Endodermal cell (in vitro differentiated cells): ENCODE measurements at places on chromosomes 1 and 21. TPM values are rescaled to one million over a fixed set of nuclear protein-coding genes. Genes with fewer than 3 reads are reported as not detected.

- H3K36me3 ChIP-seq, result no peaks in the 10 kb centered on the region
- H3K27me3 ChIP-seq, result no peaks in the 10 kb centered on the region
- H3K27ac ChIP-seq, result no peak overlapping the region
Measured at GRCh38 chr1:6347641-6348487, 45.7 kb downstream of the ACOT7 start.

DNA sequence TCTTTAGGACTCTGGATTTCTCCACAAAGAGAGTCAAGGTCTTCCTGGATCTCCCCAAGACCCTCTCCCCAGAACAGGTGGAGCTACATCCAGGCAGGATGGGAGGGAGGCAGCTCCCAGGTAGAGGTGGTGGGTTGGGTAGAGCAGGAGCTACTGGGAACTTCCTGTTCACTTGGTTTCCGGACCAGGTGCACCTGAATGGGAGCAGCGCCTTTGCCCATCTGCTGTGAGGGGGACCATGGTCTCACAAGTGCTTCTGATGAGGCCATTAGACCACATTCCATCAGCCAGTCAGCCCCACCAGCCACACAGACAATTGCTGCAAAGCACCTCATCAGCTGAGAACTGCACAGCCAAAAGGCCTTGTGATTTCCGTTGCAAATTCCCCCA, 188.8 kb downstream of the MATN1 start:
- H3K4me3 ChIP-seq, result no peak overlapping the region
- DNase-seq, result no peak
- H3K4me1 ChIP-seq, result no peaks in the 10 kb centered on the region

DNA sequence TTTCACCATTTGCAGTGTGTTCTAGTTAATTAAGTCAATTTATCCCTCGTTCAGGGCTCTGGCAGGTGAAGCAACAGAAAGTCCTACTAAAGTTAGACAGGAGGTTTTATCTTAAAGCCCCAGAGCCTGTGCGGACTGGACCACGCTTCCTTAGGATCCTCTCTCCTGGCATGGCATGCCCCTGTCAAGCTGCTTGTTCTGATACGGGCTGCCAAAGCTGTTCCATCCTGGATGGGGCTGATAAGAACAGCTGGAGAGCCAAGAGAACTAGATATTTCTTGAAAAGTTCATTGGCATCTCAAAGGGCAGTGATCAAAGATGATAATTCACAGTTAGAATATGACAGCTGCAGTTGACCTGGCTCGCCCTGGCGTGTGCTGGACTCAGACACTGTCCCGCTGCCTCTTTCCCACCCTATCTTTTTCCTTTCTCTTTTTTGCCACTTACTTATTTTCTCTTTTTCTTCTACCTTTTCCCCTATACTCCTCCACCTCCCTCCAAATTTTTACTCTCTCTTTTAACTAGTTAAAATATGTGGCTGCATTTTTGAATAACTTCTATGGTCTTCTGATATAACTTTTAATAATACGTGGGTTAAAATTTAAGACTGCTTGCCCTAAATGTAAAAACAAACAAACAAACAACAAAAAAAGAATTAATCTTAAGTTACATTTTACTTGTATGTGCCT, 96.7 kb downstream of the ABCA4 start:
- DNase-seq, result no peak
- no peak overlapping the region for H3K27ac ChIP-seq
- no peaks in the 10 kb centered on the region for H3K36me3 ChIP-seq
- no peaks in the 10 kb centered on the region for H3K4me1 ChIP-seq
- H3K27me3 ChIP-seq, result no peaks in the 10 kb centered on the region

GRCh38 chr1:147822292-147822691, 61.9 kb upstream of the GJA5 start:
- H3K27me3 ChIP-seq, result peaks cover 79% of the 10 kb centered on the region
- H3K36me3 ChIP-seq, result no peaks in the 10 kb centered on the region
- peak; percentile 8 for DNase-seq
- H3K4me3 ChIP-seq, result no peak overlapping the region
- H3K27ac ChIP-seq, result no peak overlapping the region
- peaks cover 8% of the 10 kb centered on the region for H3K4me1 ChIP-seq

DNA sequence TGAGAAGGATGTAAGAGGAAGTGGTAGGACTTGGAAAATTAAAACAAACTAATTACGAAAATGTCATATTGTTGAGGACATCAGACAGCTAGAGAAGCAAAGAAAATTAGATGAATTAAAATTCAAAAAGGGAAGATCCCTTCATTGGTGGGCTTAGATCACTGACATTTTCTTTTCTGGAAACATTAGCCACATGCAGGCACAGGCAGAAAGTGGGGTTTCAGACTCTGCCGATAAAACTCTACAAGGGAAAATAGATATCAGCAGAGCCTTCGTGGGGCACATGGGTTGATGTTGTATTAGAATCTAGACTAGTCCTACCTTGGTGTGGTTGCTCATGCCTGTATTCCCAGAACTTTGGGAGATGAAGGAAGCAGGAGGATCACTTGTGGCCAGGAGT, 12.4 kb upstream of the RGS1 start:
- DNase-seq, result no peak
- H3K36me3 ChIP-seq, result no peaks in the 10 kb centered on the region
- no peak overlapping the region for H3K27ac ChIP-seq

GRCh38 chr1:74531796-74532195, 19.4 kb upstream of the LRRC53 start:
- H3K4me3 ChIP-seq, result no peak overlapping the region
- no peaks in the 10 kb centered on the region for H3K4me1 ChIP-seq
- no peak for DNase-seq
- no peaks in the 10 kb centered on the region for H3K36me3 ChIP-seq
- no peaks in the 10 kb centered on the region for H3K27me3 ChIP-seq

- H3K36me3 ChIP-seq, result no peaks in the 10 kb centered on the region
- H3K27me3 ChIP-seq, result no peaks in the 10 kb centered on the region
- no peak overlapping the region for H3K4me3 ChIP-seq
- DNase-seq, result no peak
Measured at GRCh38 chr1:161949548-161949947, 74.1 kb downstream of the OLFML2B start.

GRCh38 chr1:160800142-160800541, 4.2 kb downstream of the LY9 start:
- no peaks in the 10 kb centered on the region for H3K27me3 ChIP-seq
- no peak overlapping the region for H3K27ac ChIP-seq
- no peaks in the 10 kb centered on the region for H3K36me3 ChIP-seq
- no peak for DNase-seq
- no peaks in the 10 kb centered on the region for H3K4me1 ChIP-seq

The DPT gene
- total RNA-seq, result not detected in 2 replicates

DNA sequence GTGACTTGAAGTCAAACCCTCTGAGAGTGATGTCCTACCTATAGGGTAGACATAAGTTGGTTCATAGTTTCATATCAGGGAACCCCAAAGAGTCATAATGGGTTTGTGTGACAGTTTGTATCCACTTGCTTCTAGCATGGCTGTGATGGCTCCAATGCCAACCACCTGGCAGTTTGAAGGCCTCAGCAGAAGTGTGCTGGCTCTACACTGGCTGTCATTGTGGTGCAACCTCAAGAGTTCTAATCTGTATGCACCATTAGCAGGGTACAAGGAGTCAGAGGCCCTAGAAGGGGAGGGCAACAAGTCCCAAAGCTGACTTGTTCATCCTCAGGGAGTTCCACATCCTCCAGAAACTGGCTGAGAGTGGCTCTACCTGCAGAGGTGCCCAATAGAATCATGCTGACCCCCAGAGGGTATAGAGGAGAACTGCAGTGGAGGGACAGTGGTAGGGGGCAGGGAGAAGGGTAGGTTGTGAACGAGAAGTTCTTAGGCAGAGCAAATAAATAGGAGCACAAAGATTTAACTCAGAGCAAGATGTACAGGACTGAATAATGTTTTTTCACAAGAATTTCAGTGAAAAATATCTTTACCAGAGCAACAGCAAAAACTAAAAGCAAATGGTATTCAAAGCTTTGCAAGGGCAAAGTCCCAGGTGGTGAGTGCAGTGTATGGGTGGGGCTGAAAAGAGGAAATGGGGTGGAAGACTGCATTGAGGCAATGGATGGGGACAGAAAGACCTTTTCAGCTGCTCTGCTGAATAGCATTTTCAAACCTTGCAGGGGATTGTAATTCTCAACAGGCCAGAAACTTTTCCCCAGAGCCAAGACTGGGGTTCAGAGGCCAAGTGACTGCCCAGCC, 3.2 kb downstream of the FCRL2 start:
- H3K27ac ChIP-seq, result no peak overlapping the region
- peak; percentile 79 for DNase-seq
- H3K36me3 ChIP-seq, result no peaks in the 10 kb centered on the region
- H3K4me1 ChIP-seq, result no peaks in the 10 kb centered on the region
- no peak overlapping the region for H3K4me3 ChIP-seq

DNA sequence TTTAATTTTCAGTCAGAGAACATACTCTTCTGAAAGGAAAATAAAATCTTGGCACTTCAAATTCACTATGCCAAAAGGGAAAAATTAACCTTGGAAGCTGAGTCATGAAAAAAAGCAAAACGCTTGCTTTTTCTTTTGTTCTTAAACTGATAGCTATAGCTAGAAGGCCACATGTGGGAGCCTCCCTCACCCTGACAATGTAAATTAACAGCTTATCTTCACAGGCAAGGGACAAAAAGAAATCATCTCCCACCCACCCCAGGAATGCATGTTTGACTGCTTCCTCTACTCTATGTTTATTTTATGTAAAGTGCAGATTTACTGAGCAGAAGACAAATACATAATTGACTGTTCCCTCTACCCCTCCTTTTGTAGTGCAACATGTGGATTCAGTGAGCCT, 38.0 kb downstream of the EBNA1BP2 start:
- no peaks in the 10 kb centered on the region for H3K27me3 ChIP-seq
- H3K27ac ChIP-seq, result no peak overlapping the region
- no peaks in the 10 kb centered on the region for H3K4me1 ChIP-seq
- DNase-seq, result no peak
- H3K36me3 ChIP-seq, result no peaks in the 10 kb centered on the region

- peaks cover 5% of the 10 kb centered on the region for H3K4me1 ChIP-seq
- H3K27me3 ChIP-seq, result no peaks in the 10 kb centered on the region
- H3K36me3 ChIP-seq, result no peaks in the 10 kb centered on the region
- no peak within 1 kb of the TSS for H3K4me3 ChIP-seq
- no peak within 1 kb of the TSS for H3K27ac ChIP-seq
Measured at GRCh38 chr1:111199881-111200801, at the start of gene DENND2D. TSS of gene DENND2D (minus strand) at chr1:111200646. CDS start at chr1:111200459, 187 bp downstream.

DNA sequence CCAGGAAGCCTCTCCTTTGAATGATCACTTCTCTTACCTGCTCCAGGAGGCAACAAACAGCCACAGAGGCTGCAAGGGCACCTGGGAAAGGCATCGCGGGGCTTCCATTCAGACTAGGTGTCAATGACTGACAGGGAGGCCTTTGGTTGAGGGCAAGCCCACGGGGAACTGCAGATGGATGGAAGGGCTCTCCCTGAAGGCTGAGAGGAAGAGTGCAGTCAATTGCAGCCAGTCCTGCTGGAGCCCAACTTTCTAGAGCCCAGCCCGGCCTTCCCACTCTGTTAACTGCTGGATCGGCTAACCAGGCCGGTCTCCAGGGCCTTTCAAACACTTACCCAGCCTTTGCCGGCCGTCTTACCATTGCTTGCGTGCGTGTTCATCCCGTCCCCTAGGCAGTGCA, 89.3 kb downstream of the LACTBL1 start:
- no peaks in the 10 kb centered on the region for H3K36me3 ChIP-seq
- H3K27ac ChIP-seq, result no peak overlapping the region
- peak; percentile 65 for DNase-seq
- no peak overlapping the region for H3K4me3 ChIP-seq
- H3K4me1 ChIP-seq, result no peaks in the 10 kb centered on the region

The C4BPA gene
- total RNA-seq, result not detected in 3 replicates

GRCh38 chr1:34779962-34780361, 1.1 kb upstream of the GJB3 start:
- peak; percentile 41 for DNase-seq
- no peaks in the 10 kb centered on the region for H3K36me3 ChIP-seq
- peaks cover 22% of the 10 kb centered on the region for H3K4me1 ChIP-seq

GRCh38 chr1:91349524-91349923, 55.1 kb downstream of the HFM1 start:
- H3K4me1 ChIP-seq, result no peaks in the 10 kb centered on the region
- H3K27me3 ChIP-seq, result no peaks in the 10 kb centered on the region
- H3K36me3 ChIP-seq, result no peaks in the 10 kb centered on the region
- DNase-seq, result no peak

The HCRTR1 gene
- not detected in 2 replicates for total RNA-seq

The CD48 gene
- total RNA-seq, result 0.55 and 0.70 TPM in 2 replicates

The HORMAD1 gene
- total RNA-seq, result not detected in 2 replicates

- DNase-seq, result peak; percentile 58
- no peak overlapping the region for H3K4me3 ChIP-seq
- H3K27ac ChIP-seq, result no peak overlapping the region
- no peaks in the 10 kb centered on the region for H3K4me1 ChIP-seq
- H3K36me3 ChIP-seq, result no peaks in the 10 kb centered on the region
Measured at GRCh38 chr1:19802269-19802668, 2.6 kb upstream of the TMCO4 start.

DNA sequence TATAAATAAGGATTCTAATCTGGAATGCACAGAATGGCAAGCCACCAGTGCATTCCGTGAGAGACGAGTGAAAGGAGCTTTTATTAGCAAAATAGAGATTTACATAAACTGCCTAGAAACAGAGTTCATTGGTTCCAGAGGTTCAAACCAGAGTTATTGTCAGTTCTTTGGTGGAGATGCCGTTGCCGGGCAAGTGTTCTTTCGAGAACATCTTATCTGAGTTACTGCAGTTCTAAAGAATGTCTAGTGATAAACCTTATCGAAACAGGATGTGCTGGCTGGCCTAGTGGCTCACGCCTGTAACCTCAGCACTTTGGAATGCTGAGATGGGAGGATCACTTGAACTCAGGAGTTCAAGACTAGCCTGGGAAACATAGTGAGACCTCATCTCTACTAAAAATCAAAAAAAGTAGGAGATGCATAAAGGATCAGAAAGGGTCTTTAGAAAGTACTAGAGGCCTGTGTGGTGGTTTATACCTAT, 19.9 kb upstream of the EVI5 start:
- H3K27me3 ChIP-seq, result no peaks in the 10 kb centered on the region
- H3K27ac ChIP-seq, result no peak overlapping the region
- H3K36me3 ChIP-seq, result no peaks in the 10 kb centered on the region
- peak; percentile 79 for DNase-seq

GRCh38 chr1:173862769-173863223, 5.0 kb downstream of the GAS5 start:
- H3K4me3 ChIP-seq, result no peak overlapping the region
- peaks cover 70% of the 10 kb centered on the region for H3K36me3 ChIP-seq
- no peaks in the 10 kb centered on the region for H3K27me3 ChIP-seq
- no peaks in the 10 kb centered on the region for H3K4me1 ChIP-seq
- H3K27ac ChIP-seq, result peak overlapping the region; percentile 35

GRCh38 chr1:33182896-33183295, 1.1 kb upstream of the TRIM62 start:
- no peaks in the 10 kb centered on the region for H3K4me1 ChIP-seq
- H3K27ac ChIP-seq, result no peak overlapping the region
- no peak for DNase-seq
- no peak overlapping the region for H3K4me3 ChIP-seq
- H3K36me3 ChIP-seq, result no peaks in the 10 kb centered on the region

- no peaks in the 10 kb centered on the region for H3K36me3 ChIP-seq
- no peaks in the 10 kb centered on the region for H3K27me3 ChIP-seq
- DNase-seq, result no peak
Measured at GRCh38 chr1:62423580-62424242, 13.1 kb upstream of the USP1 start.
